Esophagus squamous epithelium (tissue), 5 donors: ENCODE measurements at places on chromosomes 5 and 9.
A peak's percentile ranks its signal among the peaks of the same experiment; 100 is the strongest.

- H3K27me3 ChIP-seq, result no peaks in the 10 kb centered on the region
- no peak for DNase-seq
- no peaks in the 10 kb centered on the region for H3K36me3 ChIP-seq
- no peaks in the 10 kb centered on the region for H3K4me1 ChIP-seq
- no peak overlapping the region for H3K27ac ChIP-seq
- H3K4me3 ChIP-seq, result no peak overlapping the region
These were observed 58.9 kb upstream of the SLC30A5 start for GRCh38 chr5:69034898-69035297.

- H3K36me3 ChIP-seq, result no peaks in the 10 kb centered on the region
- H3K4me1 ChIP-seq, result no peaks in the 10 kb centered on the region
- H3K4me3 ChIP-seq, result no peak overlapping the region
- no peak overlapping the region for H3K27ac ChIP-seq
- no peak for DNase-seq
These were observed 775.8 kb downstream of the EFNA5 start for GRCh38 chr5:106894964-106895363.

DNA sequence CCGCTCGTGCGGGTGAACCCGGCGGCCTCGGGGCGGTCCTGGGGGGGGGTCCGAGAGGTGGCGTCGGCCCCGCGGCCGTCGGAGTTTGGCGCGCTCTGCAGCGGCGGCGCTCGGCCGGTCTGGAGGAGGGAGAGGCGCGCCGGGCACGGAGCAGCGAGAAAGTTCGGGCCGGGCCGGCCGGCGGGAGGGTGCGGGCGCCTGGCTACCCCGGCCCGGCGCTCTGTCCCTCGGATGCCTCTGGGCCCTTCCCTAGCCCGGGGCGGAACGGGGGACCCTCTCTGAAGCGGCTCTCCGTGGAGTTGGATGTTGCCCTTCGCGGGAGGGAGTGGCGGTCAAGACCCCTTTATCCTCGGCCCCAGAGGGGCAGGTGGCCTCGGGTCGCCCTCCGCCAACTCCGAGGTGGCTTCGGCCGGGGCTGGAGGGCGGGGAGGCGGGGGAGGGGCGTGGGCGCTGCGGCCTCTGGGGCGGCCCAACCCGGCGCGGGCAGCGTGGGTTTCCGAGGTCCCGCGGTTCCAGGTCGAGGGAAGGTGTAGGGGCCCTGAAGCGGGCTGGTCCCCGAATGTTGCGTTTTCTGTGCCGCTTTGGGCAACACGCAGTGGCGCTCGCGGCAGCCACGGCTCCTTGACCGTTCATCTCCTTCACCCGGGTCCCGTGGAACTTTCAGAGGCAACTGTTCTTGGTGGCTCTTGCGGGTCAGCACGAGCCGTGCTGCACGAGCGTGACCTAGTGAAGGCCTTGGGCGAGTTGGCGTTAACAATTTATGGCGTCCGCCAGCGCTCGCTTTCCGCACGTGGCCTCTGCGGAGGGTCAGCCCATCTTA is 290.5 kb downstream of the DOCK8 start:
- H3K36me3 ChIP-seq, result no peaks in the 10 kb centered on the region
- peak overlapping the region; percentile 66 for H3K4me3 ChIP-seq
- H3K27ac ChIP-seq, result peak overlapping the region; percentile 92
- DNase-seq, result no peak
- H3K27me3 ChIP-seq, result peaks cover 14% of the 10 kb centered on the region
- H3K4me1 ChIP-seq, result peaks cover 33% of the 10 kb centered on the region

DNA sequence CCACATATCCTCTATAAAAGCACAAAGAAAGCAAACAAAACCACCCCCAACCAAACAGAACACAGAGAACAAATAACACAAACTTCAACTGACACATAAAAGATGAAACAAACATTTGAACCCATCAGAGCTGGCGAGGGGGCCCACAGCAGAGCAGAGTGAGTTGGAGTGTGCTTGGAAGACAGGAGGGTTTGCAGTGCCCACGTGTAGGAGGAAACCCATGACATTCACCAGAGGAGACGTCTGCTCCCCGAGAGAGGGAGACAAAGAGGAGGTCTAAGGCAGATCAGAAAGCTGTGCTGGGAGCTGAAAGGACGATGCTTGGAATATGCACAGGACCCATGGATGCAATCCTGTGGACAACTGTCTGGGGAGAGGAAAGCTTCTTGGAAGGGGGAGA is 27.0 kb downstream of the MRPL36 start:
- no peak overlapping the region for H3K4me3 ChIP-seq
- H3K36me3 ChIP-seq, result no peaks in the 10 kb centered on the region
- no peaks in the 10 kb centered on the region for H3K4me1 ChIP-seq
- no peak for DNase-seq
- no peak overlapping the region for H3K27ac ChIP-seq
- no peaks in the 10 kb centered on the region for H3K27me3 ChIP-seq

GRCh38 chr5:15717001-15717400 is 217.0 kb downstream of the FBXL7 start:
- H3K27me3 ChIP-seq, result no peaks in the 10 kb centered on the region
- no peak overlapping the region for H3K4me3 ChIP-seq
- H3K4me1 ChIP-seq, result no peaks in the 10 kb centered on the region
- DNase-seq, result no peak
